C1 segment of cervical spinal cord (tissue), 14 donors: ENCODE measurements at places on chromosomes 3 and 15.

DNA sequence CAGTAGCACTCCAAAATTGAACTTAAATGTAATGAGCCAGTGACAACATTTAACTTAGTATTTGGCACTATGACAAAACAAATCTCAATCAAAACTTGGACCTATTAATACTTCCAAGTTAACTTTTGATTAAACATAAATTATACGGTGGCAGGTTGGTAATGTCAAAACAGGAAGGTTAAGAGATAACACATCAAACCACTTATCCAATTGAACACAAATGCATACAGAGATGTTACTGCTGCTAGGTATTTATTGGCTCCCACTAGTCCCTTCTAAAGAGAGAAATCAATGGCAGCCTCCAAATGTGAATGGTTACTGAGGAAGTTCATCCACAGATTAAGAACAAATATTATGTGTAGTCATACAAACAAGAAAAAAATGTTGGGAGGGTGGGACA is 1.8 kb downstream of the GSK3B start:
- DNase-seq = no peak

GRCh38 chr3:70096376-70097066 is 97.0 kb downstream of the SAMMSON start:
- DNase-seq = no peak

DNA sequence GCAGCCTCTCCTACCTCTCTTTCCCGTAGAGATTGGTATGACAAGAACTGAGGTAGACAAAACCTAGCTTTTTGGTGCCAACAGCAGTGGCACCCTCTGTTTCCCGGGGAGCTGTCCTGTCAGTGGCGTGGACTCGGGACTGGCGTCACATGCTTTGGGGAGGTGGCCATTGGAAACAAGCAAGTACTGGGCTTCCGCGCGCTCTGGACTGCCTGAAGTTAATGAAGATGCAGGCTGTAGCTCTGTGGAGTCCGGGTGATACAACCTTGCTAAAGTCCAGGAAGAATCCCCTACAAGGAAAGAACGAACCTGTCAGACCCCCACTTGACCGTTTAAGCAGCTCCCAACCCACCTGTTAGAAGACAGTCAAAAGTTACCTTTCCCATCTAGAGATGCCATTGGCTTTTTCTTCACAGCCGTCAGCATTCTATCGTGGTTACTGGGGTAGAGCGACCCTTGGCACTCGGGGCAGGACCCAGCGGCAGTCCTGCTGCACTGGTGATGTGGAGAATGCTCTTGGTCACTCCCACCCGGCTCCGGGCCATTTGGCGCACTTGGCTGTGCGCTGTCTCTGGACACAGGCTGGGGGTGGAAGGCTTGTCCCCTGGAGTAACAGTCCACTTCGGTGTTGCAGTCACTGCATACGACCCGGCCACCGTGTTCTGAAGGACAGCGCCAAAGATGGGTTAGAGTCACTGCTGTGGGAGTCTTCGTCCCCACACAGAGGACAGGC is 120.5 kb downstream of the LRIG1 start:
- no peak for DNase-seq

DNA sequence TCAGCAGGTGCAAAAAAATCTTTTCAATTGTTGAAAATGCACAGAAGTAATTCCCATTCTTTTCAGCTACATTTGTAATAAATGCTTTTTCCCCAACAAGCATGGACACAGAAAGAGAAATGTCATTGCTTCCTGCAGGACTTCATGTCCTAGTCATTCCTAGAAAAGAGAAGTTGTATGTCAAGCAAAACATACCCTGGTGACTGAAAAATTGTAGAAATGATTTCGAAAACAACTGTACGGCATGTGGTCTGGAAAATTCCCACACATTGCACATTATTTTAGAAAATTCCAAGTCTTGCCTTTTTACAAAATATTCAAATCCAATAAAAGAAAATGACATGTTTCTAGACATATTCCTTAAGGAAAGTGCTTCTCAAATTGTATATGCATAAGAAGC is 50.4 kb upstream of the ALCAM start:
- no peak for DNase-seq

GRCh38 chr15:85671156-85671555 is 123.6 kb downstream of the KLHL25 start:
- no peak for DNase-seq

GRCh38 chr3:136385457-136385856 is 135.3 kb downstream of the PCCB start:
- no peak for DNase-seq

DNA sequence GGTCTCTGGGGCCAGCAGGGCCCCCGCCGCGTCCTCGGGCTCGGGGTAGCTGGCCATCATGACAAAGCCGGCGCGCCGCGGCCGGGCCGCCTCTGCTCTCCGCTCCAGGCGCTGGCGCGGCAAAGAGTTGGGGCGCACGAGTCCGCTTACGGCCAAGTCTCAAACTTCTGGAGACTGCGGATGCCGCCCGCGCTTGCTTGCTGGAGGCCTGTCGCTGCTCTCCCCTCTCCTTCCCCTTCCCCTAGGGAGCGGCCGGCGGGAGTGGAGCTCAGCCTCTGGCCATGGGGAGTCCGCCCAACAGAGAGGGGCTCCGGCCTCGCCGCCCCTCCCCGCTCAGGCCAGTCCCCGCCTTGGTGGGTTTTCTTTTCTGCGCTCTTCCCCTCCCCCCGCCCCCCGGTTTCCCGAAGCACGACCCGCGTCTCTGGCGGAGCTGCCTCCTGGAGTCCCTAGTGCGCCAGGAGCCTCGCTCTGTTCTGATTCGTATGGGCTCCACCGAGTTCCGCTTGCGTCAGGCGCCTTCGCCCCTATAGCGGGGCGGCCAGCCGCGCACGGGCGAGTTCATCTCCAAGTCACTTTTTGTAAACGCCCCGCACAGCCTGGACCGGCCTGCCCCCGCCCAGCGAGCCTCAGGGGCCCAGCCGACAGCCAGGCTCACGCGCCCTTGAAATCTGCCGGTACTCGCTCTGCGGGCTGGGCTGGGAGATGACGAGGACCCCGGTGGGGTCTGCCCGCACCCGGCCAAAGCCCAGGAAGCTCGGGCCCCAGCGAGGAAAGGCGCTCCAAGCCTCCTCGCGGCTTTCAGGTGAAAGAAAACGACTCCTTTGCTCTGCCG is at the start of the genes FOXL2 and FOXL2NB:
FOXL2 (minus strand) TSS at position 475 of the 832 bp plus-strand sequence; CDS start at position 60, 415 bp downstream.
FOXL2NB (plus strand) TSS at position 555 of the 832 bp plus-strand sequence; CDS start at position 703, 148 bp downstream.
- DNase-seq = no peak

DNA sequence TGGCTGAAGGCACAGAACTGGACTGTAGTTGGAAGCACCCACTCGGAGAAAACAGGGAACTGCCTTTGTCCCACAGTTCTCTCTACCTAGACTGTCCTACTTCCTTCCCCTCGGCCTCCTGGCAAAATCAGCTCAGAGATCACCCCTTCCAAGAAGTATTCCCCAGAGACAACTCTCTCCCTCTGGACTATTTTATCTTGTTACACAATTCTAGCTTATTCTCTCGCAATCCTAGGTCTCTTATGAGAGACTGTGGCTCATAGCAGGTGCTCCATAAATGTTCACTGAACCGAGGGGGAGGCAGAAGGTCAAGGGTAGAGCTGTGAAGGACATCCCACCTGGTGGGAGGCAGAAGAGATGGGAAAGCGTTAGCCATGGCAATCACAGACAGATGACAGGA is 10.6 kb downstream of the HEG1 start:
- no peak for DNase-seq

DNA sequence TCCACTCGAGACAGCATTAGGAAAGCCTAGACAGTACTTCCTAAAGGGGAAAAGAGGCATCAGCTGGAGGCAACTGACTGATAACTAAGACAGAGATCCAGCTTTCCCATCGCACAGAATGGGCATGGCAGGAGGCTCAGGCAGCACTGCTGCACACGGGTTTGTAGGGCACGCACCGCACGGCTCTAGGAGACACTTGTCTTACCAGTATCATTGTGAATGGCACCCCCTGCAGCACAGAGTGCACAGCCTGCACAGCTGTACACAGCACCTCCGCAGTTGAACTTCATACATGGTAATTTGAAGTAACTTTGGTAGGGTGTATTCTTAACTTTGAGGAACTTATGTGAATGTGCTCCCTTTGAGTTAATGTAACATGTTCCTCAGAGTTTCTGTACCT is 281.6 kb downstream of the PLCL2 start:
- DNase-seq = no peak

DNA sequence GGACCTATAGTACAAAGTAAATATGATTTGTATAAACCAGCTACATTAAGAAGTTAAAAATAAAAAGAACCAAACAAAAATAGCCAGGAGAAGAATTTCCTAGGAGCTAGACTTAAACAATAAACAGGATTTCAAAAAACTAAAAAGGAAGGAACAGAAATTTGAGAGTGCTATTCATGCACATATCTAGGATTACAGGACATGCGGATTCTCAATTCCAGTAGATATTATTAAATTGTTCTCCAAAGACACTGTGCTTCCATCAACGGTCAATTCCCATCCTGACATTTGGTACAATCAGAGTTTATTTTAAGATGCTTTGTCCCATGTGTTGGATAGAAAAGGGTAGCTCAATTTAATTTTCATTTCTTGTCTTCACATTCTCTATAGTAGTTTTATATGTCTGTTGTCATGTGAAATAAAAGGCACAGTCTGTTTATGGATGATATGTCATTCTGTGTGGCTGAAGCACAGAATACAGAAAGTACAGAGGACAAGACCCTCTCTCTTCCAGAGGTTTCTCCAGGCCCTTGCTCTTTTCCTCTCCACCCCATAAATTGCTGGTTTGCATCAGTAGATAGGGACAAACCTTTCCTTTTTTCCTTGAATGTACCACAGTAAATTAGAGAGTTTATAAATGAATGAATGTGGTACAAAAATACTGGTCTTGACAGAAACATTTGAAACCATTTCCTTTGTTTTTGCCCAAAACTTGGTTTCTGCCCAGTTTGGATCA is 3.5 kb downstream of the PLOD2 start:
- no peak for DNase-seq

DNA sequence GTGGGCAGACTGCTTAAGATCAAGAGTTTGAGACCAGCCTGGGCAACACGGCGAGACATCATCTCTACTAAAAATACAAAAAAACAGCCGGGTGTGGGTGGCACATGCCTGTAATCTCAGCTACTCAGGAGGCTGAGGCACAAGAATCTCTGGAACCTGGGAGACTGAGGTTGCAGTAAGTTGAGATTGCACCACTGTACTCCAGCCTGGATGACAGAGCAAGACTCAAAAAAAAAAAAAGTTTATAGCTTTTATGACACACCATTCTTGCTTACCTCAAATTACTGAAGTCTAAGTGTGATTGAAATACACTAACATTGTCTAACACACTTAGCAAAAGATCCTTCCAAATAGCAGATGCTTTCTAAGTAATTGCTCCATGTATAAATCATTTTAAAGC is 207.6 kb downstream of the STAG1 start:
- no peak for DNase-seq

GRCh38 chr15:61906961-61907752 is 153.1 kb downstream of the VPS13C start:
- DNase-seq = no peak

DNA sequence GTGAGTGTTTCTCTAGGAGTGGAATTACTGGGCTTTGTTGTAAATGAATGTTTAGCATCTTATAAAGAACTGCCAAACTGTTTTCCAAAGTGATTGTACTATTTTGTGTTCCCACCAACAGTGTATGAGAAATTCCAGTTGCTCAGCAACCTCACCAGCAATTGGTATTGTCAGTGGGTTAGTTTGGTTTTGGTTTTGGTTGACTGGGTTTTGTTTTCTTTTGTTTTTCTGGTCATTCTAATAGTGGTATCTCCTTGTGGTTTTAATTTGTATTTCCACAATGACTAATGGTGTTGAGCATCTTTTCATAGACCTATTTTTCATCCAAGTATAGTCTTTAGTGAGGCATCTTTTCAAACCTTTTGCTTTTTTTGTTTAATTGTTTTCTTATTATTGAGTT is 27.1 kb downstream of the FILIP1L start:
- DNase-seq = no peak

GRCh38 chr15:84668221-84668982 is 10.4 kb upstream of the NMB start:
- no peak for DNase-seq

- DNase-seq = no peak
Measured at GRCh38 chr3:212432-212831, 15.9 kb downstream of the CHL1 start.

DNA sequence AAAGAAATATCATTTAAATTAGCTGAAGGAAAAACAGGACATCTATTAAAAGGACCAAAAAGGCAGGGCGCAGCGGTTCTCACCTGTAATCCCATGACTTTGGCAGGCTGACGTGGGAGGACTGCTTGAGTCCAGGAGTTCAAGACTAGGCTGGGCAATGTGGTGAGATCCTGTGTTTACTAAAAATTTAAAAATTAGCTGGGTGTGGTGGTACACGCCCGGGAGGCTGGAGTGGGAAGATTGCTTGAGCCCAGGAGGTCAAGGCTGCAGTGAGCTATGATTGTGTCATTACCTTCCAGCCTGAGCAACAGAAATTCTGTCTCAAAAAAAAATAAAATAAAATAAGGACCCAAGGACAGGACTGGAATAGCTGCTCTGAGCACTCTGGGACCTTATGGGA is 16.2 kb upstream of the HERC1 start:
- no peak for DNase-seq

- DNase-seq = no peak
Measured at GRCh38 chr3:194720048-194720447, 34.4 kb downstream of the FAM43A start.

- DNase-seq = no peak
Measured at GRCh38 chr15:70806992-70807712, 43.8 kb upstream of the UACA start.

- no peak for DNase-seq
Measured at GRCh38 chr3:170689296-170689829, 103.5 kb upstream of the SLC7A14 start.

DNA sequence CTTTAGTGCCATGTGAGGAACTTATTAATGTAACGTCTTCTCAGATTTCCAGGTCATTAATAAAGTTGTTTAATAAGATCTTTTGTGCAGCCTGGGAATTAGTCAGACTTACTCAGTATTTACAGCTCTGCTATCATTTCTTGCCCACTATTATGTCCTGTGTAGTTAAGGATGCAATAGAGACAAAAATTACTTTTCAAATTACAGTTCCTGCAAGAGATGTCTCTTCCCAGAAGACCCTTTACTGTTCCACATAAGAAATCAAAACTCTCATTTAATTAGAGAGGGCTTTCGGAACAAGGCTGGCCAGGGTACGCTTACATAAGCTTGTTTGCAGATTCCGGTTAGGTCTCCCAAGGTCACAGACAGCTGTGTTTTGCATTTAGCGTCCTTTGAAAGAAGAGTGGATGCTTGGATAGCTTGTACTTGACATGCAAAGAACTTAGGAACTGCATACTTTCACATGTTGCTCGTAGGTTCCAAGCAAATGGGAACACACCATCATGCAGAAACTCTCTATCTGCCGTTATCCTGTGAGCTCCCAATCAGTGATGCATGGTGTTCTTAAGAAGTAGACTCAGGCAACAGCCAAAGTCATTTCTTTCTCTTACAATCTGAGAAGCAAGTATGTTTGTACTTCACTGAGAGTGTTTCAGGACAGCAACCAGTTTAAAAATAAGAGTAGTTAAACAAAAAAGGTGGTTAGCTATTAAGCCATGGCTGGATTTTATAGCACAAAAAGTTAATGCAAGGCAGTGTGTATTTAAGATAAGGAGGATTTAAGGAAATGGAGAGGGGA is 37.4 kb downstream of the FILIP1L start:
- no peak for DNase-seq

- peak; percentile 52 for DNase-seq
Measured at GRCh38 chr3:139534992-139535879, 4.3 kb downstream of the RBP1 start.
